ENCODE measurements at places on chromosomes 16 and 17. TPM values are rescaled to one million over a fixed set of nuclear protein-coding genes. Genes with fewer than 3 reads are reported as not detected.

The TSNAXIP1 gene
- polyA plus RNA-seq = 1.2 TPM

The MYL11 gene
- polyA plus RNA-seq = 8,402 TPM

The MT3 gene
- polyA plus RNA-seq = 21.2 TPM

The FGF11 gene
- polyA plus RNA-seq = 3.2 TPM

The SHCBP1 gene
- 11.0 TPM for polyA plus RNA-seq

The FBF1 gene
- polyA plus RNA-seq = 7.9 TPM

The NGFR gene
- polyA plus RNA-seq = 50.6 TPM

The CNTD1 gene
- 0.84 TPM for polyA plus RNA-seq

The KRT24 gene
- polyA plus RNA-seq = not detected

The KRTAP3-1 gene
- polyA plus RNA-seq = not detected

All from muscle of back (tissue), 13 donors.